Stimulated activated CD8-positive, alpha-beta memory T cell treated with anti-CD3 and anti-CD28 coated beads, Interleukin-12 subunit alpha, Interleukin-12 subunit beta, amount 100 ng/mL, for 1 hour (primary cell): ENCODE measurements at places on chromosomes 4 and X.

- no peak for DNase-seq
Observed at GRCh38 chr4:122541996-122542395, 78.9 kb downstream of the IL21 start.

GRCh38 chr4:81040012-81040659, 9.6 kb downstream of the BMP3 start:
- no peak for DNase-seq

DNA sequence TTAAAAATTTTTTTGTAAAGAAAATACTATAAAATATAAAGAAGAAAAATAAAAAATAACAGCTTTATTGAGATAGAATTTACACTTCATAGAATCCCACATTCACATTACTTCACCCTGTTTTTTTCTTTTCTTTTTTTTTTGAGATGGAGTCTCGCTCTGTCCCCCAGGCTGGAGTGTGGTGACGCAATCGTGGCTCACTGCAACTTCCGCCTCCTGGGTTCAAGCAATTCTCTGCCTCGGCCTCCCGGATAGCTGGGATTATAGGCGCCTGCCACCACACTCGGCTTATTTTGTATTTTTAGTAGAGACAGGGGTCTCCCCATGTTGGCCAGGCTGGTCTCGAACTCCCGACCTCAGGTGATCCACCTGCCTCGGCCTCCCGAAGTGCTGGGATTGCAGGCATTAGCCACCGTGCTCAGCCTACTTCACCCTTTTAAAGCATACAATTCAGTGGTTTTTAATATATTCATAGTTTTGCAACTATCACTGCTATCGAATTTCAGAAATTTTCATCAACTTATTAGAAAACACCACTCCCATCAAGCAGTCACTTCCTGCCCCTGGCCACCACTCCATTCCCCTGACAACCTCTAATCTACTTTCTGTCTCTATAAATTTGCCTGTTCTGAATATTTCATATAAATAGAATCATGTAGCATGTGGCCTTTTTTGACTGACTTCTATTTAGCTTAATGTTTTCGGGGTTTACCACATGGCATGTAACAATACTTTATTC, 48.7 kb downstream of the TMEM131L start:
- DNase-seq, result no peak

DNA sequence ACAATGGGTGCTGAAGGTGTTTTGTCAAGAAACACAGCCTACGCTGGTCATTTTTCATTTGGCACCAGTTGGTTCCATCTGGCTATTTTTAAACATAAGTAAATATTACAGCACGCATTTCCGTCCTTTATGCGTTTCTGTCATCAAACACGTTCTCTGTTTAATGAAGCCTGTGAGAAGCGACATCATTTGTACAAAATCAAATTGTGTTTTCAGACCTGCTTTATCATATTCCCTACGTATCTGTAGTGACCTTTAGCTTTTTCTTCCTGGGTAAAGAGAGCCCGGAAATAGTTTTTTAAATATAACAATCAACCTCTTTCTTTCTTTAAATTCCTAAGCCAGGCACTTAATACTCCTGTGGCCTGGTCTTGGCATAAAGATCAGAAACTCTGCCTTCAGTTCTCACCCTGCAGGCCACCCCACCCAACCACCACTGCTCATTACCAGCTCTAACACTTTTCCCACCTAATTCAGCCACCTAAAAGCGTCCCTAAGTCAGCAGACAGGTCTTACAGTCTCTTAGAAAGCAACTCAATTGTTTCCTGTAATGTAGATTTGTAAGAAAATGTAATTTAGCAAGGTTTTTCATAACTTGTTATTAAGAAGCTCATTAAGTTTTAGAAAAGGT, 30.4 kb downstream of the ACSL1 start:
- no peak for DNase-seq

DNA sequence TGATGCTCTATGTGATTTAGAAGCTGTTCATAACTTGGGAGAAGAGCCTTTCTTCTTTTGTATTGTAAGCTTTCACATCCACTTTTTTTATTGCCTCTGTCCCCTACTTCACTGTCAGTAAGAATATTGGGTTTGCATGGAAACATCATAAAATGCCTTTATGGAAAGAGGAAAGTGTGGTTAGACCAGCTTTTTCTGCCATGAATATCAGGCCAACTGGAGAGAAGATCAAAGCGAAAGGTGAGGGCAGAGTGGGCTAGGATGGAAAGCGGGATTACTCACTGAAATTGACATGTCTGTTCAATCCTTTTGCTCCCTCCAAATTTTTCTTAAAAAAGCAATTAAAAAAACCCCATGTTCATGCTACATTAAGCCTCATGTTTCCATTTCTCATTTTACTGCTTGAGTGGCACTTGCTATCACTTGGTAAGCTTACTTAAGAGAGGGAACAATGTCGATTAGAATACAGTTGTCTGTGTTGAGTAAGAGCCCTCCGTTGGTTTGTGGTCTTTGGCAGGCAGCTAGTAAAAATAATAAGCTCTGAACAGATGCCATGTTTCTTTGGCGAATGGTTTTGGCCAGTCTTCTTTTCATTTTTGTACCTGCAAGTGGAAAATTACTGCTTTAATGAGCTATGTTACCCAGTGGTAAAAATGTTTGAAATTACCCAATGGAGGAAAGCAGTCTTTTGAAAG, 35.9 kb downstream of the SUPT20HL1 start:
- no peak for DNase-seq

GRCh38 chr4:72971572-72971971, 97.9 kb downstream of the COX18 start:
- no peak for DNase-seq

DNA sequence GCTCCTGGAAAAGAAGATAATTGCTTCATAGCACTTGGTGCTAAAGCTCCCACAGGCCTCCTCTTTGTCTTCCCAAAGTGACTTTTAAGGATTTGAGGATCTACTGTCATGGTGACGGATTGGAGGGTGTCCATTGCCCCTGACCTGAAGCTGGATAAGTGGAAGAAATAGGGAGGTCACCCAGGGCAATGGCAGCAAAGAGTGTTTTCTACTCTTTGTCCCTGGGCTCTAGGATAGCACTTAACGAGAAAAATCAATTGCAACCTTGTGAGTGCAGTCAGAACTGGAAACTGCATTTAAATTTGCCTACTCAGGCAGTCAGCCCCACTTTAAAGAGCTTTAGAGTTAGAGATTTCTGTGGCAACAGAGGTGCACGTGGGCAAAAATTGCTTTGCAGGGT, 43.7 kb upstream of the XK start:
- DNase-seq, result no peak

DNA sequence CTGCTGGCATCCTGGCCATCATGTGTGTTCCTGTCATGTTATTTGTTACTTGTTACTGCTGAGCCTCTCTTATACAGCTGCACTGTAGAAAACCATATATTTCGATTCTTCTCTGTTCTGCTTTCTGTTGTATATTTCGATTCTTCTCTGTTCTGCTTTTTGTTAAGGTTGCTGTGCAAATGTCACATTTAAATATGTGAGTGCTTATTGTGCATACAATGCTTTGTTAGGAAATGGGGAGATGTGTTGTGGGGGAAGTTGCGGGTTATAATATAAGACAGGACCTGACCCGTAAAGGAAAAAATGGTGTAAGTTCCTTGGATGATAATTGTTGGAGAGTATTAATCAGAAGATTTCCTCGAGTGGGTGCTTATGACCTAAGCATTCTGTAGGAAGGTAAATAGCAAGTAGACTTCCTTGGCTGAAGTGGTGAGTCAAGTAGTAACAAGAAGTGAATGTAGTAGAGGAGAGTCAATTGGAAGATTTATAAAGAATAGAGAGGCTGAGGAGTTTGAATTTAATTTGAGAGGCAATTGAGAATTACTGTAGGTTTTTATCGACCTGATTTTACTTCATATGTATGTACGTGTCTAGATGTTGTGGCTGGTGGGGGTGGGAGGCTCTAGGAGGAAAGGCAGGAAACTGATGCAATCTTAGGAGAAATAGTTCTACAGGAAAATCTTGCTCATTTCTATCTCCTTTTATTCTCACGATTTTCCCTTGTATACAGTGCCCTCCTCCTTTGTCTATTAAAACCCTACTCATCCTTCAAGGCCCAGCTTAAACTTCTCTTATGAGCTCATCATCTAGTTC, 8.5 kb downstream of the OGT start:
- no peak for DNase-seq

GRCh38 chr4:175530655-175531054, 281.4 kb downstream of the GPM6A start:
- no peak for DNase-seq

DNA sequence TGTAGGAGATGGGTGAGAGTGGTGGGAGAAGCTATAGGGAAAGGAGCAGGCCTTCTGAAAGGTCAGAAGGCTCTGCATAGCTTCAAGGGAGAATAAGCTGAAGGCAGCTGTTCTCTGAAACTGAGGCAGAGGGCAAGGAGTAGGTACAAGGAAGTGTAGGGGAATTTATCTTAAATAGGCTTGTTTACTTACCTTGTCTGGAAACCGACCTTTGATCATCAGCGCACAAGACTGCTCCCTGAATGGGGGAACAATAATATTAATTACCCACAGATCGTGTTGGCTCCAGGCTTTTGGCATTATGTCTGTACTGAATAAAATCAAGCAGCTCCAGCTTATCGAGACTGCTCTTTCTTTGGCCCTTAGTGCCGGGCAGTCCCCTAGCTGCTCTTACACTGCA, 175.5 kb upstream of the MAGEB16 start:
- DNase-seq, result no peak

GRCh38 chrX:30865015-30865414, 24.0 kb downstream of the TAB3 start:
- no peak for DNase-seq

DNA sequence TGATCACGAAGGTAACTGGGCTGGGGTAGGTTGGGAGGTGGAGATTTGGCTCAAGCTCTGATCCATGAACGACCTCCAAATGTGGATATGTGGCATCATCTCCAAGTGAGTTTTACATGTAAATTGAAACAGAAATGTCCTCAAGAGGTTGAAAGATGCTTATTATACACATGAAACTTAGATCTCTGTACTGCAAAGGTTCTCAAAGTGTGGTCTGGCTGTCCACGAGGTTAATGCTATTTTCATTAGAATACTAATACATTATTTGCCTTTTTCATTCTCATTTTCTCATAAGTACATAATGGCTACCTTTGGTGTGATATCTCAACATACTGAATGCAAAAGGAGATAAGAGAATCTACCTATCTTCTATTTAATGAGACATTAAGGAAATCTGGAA, 198.2 kb downstream of the RASL11B start:
- no peak for DNase-seq

DNA sequence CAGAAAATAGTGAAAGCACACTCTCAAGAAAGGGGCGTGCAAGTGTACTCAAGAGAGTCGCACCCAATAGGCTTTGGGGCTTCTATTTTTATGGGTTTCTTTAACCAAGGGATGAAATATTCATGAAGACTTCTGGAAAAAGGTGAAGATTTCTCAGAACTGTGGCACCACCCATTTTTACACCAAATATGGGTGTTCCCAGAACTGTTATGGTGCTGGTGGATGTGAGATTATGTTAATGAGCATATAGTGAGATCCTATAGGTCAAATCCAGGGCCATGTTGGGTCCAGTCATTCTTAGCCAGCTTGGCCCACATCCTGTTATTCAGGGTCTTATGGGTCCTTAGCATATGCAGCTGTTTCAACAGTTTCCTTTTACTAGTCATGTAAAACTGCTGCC, 61.0 kb upstream of the SMIM10 start:
- no peak for DNase-seq

DNA sequence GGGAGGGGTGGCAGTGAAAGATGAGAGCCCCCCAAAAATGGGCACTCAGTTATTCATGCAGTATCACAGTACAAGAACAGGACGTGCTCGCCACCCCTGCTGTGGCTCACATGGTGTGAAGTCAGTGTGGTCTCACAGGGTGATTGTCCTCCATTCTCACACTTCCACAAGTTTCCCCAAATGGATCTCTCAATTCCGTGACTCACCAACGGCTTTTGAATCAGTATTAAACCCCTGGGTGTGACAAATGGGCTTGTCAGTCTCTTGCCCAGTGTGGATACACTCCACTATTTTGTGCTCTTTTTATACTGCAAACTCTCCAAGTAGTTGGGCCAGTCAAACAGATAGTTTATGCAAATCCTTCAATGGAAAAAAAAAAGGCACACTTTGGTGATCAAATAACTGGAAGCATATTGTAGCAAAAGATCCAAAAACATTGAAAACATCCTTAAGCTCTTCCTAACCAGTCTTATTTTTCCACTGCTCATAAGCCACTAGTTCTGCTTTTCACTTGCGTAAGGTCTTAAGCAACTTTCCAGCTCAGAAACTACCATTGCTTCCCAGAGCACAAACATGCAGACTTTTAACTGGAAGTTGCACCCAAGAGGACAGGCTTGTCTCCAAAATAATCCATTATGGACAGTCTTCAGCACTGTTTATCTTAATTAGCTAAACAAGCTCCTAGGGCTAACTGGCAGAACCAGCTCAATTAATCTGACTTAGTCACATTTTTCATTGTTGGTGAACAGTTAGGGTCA, 365.7 kb downstream of the PPP3CA start:
- no peak for DNase-seq

DNA sequence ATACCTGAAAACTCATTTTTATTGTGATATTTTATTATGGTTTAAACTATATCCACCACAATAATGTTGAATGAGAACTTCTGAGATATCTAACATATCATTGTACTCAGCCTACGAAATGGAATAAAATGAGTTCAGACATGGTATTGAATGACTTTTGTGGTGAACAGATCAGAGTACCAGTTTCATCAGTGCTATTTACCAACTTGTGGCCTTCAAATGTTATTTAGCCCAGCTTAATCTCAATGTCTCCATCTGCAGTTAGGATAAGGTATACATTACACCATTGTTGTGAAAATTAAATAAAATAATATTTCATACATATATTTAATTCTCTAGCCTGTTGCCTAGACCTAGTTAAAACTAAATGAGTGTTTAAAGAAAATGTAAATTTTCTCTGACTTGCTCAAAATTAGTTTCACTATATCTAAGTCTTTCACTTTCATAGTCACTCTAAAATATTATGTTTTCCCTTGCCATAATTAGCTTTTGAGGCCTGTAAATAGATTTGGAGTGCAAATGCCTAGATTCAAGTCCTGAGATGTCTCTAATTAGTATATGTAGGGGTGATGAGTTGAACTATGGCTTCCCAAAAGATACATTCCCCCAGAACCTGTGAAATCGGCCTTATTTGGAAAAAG, 594.2 kb downstream of the STPG2 start:
- DNase-seq, result no peak

- no peak for DNase-seq
Observed at GRCh38 chr4:8775121-8775520, 96.5 kb downstream of the HMX1 start.
